ENCODE measurements at places on chromosomes 16 and 17. TPM values are rescaled to one million over a fixed set of nuclear protein-coding genes. Genes with fewer than 3 reads are reported as not detected.

DNA sequence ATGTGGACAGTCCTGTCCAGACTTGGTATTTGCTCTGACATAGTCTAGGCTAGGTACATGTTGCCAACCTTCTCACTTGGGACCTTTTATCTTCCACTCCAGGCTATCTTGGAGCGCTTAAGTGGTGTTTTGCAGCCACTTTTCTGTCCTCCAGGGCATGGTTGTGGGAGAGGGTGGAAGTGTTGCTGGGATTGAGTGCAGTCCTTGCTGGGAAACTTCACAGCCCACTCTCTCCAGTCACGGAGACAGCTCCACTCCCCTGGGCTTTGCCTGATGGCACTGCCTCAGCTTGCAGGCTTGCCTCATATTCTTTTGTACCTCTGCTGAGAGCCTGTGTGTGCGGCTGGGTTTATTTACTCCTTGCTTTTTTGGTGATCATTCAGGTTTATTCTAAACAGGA lies 17.4 kb downstream of the RPA1 start:
- no peak overlapping the region for H3K4me3 ChIP-seq
- H3K4me1 ChIP-seq = no peaks in the 10 kb centered on the region
- H3K27me3 ChIP-seq = no peaks in the 10 kb centered on the region
- H3K27ac ChIP-seq = no peak overlapping the region
- DNase-seq = no peak

HAS3 gene
- total RNA-seq = 0.58 TPM

- DNase-seq = peak; percentile 12
- peaks cover 10% of the 10 kb centered on the region for H3K4me1 ChIP-seq
- H3K27ac ChIP-seq = no peak overlapping the region
- no peak overlapping the region for H3K4me3 ChIP-seq
- H3K27me3 ChIP-seq = no peaks in the 10 kb centered on the region
Observed at GRCh38 chr16:5205361-5206040, 107.9 kb upstream of the EEF2KMT start.

- H3K27ac ChIP-seq = no peak overlapping the region
- no peaks in the 10 kb centered on the region for H3K27me3 ChIP-seq
- H3K36me3 ChIP-seq = no peaks in the 10 kb centered on the region
- DNase-seq = no peak
Observed at GRCh38 chr17:4474093-4474492, 24.6 kb upstream of the SPNS2 start.

GRCh38 chr16:15403392-15403995 lies 7.9 kb downstream of the MPV17L start:
- no peaks in the 10 kb centered on the region for H3K4me1 ChIP-seq
- H3K36me3 ChIP-seq = peaks cover 3% of the 10 kb centered on the region
- no peak for DNase-seq
- no peak overlapping the region for H3K4me3 ChIP-seq
- H3K27ac ChIP-seq = no peak overlapping the region

GRCh38 chr16:72536723-72537435 lies 364.9 kb upstream of the PMFBP1 start:
- no peaks in the 10 kb centered on the region for H3K4me1 ChIP-seq
- peak; percentile 67 for DNase-seq
- peak overlapping the region; percentile 17 for H3K27ac ChIP-seq
- no peak overlapping the region for H3K4me3 ChIP-seq
- H3K36me3 ChIP-seq = no peaks in the 10 kb centered on the region

- H3K4me1 ChIP-seq = peaks cover 2% of the 10 kb centered on the region
- peaks cover 94% of the 10 kb centered on the region for H3K36me3 ChIP-seq
- H3K27ac ChIP-seq = no peak overlapping the region
Observed at GRCh38 chr17:73203788-73204479, 11.1 kb downstream of the COG1 start.

DNA sequence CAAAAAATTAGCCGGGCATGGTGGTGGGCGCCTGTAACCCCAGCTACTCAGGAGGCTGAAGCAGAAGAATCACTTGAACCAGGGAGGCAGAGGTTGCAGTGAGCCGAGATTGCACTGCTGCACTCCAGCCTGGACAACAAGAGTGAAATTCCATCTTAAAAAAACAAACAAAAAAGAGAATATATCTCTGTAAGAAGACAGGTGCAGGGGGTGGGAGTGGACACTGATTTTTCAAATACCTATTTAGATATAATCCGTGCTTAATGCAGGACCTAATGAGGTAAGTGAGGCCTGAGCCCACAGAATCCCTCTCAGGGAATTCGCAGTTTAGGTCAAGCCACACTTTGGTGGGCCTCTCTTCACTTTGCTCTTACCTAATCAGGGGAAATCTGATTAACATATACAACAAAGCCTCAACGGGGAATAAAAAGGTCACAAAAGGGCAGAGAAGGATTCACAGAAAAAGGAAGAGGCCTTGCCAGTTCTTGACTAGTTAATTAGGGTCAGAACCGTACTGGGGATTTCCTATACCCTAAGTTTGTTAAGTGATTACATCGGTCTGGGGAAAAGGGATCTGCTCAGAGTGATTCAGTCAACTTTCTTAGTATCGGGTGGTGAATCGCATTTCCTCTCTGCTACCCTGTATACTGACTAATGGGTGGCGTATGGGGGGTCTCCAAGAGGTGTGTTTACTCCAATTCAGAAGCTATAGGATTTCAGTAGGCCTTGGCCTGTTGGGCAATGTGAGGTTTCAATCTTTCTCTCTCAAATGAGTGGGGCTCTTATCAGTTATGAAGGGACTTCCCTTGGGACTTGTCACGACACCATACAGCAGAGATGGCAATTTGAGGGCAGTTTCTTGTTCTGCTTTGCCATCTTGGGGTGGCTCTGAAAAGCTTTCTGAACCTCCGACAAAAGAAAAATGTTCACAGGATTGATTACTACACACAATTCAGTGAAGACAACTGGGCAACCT lies 1.9 kb upstream of the NFAT5 start:
- peaks cover 15% of the 10 kb centered on the region for H3K4me1 ChIP-seq
- H3K27ac ChIP-seq = peak overlapping the region; percentile 88
- no peaks in the 10 kb centered on the region for H3K36me3 ChIP-seq
- no peaks in the 10 kb centered on the region for H3K27me3 ChIP-seq
- peak; percentile 18 for DNase-seq

KRTAP4-1 gene
- total RNA-seq = not detected

GRCh38 chr16:23423496-23424049 lies 29.4 kb downstream of the COG7 start:
- peaks cover 14% of the 10 kb centered on the region for H3K36me3 ChIP-seq
- peaks cover 6% of the 10 kb centered on the region for H3K4me1 ChIP-seq
- H3K27me3 ChIP-seq = no peaks in the 10 kb centered on the region
- H3K4me3 ChIP-seq = no peak overlapping the region
- peak overlapping the region; percentile 51 for H3K27ac ChIP-seq

CNGB1 gene
- total RNA-seq = 0.04 TPM

DNA sequence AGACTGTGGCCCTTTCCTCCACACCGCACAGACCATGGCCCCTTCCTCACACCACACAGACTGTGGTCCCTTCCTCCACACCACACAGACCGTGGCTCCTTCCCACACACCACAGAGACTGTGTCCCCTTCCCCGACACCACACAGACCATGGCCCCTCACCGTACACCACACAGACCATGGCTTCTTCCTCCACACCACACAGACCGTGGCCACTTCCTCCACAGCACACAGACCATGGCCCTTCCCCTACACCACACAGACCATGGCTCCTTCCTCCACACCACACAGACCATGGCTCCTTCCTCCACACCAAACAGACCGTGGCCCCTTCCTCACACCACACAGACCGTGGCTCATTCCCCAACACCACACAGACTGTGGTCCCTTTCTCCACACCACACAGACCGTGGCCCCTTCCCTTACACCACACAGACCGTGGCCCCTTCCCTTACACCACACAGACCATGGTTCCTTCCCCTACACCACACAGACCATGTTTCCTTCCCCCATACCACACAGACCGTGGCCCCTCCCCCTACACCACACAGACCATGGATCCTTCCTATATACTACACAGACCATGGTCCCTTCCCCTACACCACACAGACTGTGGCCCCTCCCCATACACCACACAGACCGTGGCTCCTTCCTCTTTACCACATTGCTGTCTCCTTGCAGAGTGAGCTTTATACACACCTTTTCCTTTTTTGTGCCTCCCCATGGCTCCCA lies 297.5 kb upstream of the FOXF1 start:
- no peaks in the 10 kb centered on the region for H3K4me1 ChIP-seq
- no peak overlapping the region for H3K4me3 ChIP-seq

CRHR1 gene
- 0.09 TPM for total RNA-seq

GRCh38 chr16:86771506-86772460 lies 193.4 kb downstream of the FOXL1 start:
- H3K4me3 ChIP-seq = no peak overlapping the region
- no peaks in the 10 kb centered on the region for H3K36me3 ChIP-seq
- H3K4me1 ChIP-seq = peaks cover 11% of the 10 kb centered on the region
- no peak overlapping the region for H3K27ac ChIP-seq

DNA sequence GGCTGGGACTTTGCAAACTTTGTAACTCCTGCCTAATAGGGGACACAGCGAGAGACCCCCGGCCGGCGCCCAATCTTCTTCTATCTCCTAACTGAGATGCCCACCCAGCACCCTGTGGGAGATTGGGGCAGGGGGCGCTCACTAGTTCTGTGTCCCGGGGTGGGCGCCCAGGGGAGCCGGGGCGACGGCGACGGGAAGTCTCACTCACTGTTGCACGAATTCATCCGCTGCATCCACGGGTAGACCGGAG lies 3.9 kb upstream of the HOXB5 start:
- H3K27ac ChIP-seq = no peak overlapping the region
- DNase-seq = no peak
- peak overlapping the region; percentile 40 for H3K4me3 ChIP-seq
- H3K4me1 ChIP-seq = peaks cover 34% of the 10 kb centered on the region
- H3K27me3 ChIP-seq = peaks cover 99% of the 10 kb centered on the region
- H3K36me3 ChIP-seq = no peaks in the 10 kb centered on the region

TMC6 gene
- 21.6 TPM for total RNA-seq

C16orf92 gene
- not detected for total RNA-seq

GRCh38 chr16:30075503-30076275 lies at the start of gene PPP4C:
Gene PPP4C, plus strand, starts transcription at chr16:30075994. Its CDS starts 384 bp downstream, at chr16:30076378.
- DNase-seq = peak; percentile 96
- H3K27me3 ChIP-seq = no peaks in the 10 kb centered on the region
- H3K36me3 ChIP-seq = peaks cover 58% of the 10 kb centered on the region
- H3K27ac ChIP-seq = peak within 1 kb of the TSS; percentile 80
- H3K4me3 ChIP-seq = peak within 1 kb of the TSS; percentile 97

DNA sequence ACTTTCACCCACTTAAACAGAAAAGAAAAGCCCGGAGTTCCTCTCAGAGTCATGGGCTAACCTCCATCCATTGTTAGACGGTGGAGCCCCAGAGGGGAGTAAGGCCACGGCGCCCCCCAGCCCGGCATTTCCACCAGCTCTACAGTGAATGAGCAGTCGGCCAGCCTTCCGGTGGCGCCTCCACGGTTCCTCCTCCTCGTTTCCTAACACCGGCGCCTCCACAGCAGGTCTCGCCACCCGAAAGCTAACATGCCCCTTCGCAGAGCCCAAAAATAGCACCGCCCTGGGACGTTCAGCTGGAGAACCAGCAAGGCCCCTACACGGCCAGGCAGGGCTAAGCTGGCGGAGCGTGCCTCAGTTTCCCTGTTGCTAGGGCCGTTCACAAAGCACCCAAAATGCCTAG lies 858 bp downstream of the MMD start:
- no peaks in the 10 kb centered on the region for H3K36me3 ChIP-seq
- H3K27me3 ChIP-seq = no peaks in the 10 kb centered on the region
- DNase-seq = peak; percentile 45
- peaks cover 10% of the 10 kb centered on the region for H3K4me1 ChIP-seq

CDRT15 gene
- not detected for total RNA-seq

GRCh38 chr17:65018610-65019316 lies 37.8 kb downstream of the GNA13 start:
- no peak overlapping the region for H3K27ac ChIP-seq
- H3K27me3 ChIP-seq = no peaks in the 10 kb centered on the region
- peak; percentile 28 for DNase-seq
- no peak overlapping the region for H3K4me3 ChIP-seq
- peaks cover 9% of the 10 kb centered on the region for H3K4me1 ChIP-seq
- H3K36me3 ChIP-seq = peaks cover 16% of the 10 kb centered on the region

DNA sequence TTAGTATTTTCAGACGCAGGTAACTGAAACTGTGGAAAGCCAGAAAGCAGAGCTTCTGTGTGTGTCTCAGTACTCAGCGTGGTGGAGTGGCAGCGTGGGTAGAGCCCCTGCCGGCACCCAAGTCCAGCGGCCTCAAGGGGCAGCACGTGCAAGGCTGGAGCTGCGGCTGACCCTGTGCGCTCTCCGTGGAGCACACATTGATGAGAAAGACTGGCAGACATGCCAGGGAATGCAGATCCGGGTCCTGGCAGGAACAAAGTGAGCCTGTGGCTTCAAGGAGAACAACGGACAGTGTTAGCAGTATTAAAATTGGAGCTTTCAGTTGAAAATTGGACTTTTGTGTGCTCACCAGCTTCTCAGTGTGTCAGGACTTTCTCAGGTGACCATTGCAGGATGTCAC lies 23.3 kb downstream of the ZC3H18 start:
- no peak overlapping the region for H3K4me3 ChIP-seq
- H3K36me3 ChIP-seq = peaks cover 45% of the 10 kb centered on the region
- no peak for DNase-seq
- no peak overlapping the region for H3K27ac ChIP-seq
- no peaks in the 10 kb centered on the region for H3K4me1 ChIP-seq

- peaks cover 9% of the 10 kb centered on the region for H3K27me3 ChIP-seq
- no peak overlapping the region for H3K4me3 ChIP-seq
Observed at GRCh38 chr16:73355981-73356380, 308.1 kb upstream of the ZFHX3 start.

NEUROD2 gene
- not detected for total RNA-seq

DNA sequence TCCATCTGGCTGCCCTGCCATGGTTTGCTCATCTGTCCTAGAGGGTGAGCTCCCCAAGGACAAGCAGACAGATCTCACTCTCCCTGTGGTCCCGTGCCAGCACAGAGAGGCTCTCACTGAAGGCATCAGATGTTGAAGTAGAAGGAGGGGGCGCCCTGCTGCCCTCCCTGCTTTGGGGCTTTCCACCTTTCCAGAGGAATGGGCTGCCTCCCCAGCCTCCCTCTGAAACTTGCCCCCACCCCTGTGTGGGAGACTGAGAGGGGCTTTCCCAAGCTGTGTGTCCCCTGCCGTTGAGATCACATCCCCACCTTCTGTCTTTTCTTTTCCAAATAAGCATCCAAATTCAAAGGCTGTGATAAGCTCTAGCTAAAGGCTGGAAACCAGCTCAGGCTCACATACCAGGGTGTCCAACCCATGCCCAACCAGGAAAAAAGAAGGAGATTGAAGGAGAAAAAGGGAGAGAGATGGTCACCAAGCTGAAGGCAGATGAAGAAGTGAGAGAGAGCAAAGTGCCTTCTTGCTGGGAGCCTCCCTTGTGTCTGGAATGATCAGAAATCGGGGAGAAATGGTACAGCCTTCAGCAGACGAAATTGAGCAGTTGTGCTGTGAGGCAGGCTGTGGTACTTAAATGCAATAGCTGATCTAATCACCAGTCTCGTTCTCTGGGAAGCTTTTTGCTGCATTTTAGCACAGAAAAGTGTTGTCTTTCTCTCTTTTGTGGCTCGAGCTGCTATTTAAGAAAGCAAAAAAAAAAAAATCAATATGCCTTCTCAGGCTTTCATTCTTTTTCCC lies 145.9 kb upstream of the LHX1 start:
- H3K27ac ChIP-seq = no peak overlapping the region
- no peak for DNase-seq
- no peak overlapping the region for H3K4me3 ChIP-seq

Measured in muscle of leg (tissue), 16 donors.